ENCODE measurements at places on chromosomes 1 and 21.
A peak's percentile ranks its signal among the peaks of the same experiment; 100 is the strongest.

- DNase-seq: no peak
Measured at GRCh38 chr1:118494998-118495397, 310.0 kb upstream of the SPAG17 start.

GRCh38 chr1:155250633-155251449 lies 4.4 kb downstream of the ENTREP3 start:
- peak; percentile 95 for DNase-seq

DNA sequence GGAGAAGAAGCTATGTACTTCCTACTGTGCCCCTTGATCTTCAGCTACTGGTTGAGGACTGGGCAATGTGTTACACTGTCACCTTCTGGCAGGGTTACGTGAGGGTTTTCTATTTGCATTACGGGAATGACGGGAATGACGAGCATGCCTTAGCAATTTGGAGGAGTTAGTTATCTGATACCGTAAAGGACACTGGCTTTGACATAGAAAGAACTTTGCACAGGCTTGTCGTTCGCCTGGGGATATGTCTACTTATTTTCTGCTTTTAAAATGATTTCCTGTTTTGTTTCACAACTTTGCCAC lies 19.8 kb upstream of the ACBD6 start:
- DNase-seq: no peak

DNA sequence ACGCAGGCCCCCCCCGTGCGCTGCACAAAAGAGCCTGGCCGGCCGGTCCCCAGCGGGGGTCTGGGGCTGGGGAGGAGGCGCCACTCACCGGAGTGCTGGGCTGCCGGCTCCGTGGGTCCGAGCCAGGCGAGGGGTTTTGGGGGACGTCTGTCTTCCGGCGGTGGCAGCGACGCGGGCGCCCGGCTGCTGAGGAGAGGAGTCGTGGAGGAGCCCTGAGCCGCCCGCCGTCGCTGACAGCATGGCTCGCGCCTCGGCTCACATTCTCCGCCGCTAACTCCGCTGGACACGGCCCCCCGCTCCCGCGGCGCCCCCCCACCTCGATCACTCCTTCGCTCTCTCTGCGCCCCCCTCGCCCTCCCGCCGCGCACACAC lies 649 bp downstream of the AHDC1 start:
- no peak for DNase-seq

DNA sequence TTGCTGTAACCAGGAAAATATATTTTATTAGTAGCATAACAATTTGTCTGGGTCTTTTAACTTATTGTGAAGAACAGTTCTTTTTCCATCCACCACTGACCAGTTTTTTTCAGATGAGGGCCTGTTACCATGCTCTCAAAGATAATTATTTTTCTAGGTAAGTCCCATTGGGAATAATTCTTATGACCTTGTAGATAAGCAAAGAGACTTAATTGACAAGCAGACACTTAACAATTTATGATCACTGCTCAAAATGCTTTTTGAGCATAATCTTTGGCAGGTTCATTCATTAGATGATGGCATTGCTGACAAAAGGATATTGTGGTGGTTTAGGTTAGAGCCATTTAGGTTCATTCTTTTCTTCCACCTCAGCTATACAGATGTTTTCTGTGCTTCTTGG lies 6.6 kb downstream of the SNX27 start:
- DNase-seq: no peak

GRCh38 chr1:196723325-196724185 lies 51.1 kb upstream of the CFHR3 start:
- no peak for DNase-seq

DNA sequence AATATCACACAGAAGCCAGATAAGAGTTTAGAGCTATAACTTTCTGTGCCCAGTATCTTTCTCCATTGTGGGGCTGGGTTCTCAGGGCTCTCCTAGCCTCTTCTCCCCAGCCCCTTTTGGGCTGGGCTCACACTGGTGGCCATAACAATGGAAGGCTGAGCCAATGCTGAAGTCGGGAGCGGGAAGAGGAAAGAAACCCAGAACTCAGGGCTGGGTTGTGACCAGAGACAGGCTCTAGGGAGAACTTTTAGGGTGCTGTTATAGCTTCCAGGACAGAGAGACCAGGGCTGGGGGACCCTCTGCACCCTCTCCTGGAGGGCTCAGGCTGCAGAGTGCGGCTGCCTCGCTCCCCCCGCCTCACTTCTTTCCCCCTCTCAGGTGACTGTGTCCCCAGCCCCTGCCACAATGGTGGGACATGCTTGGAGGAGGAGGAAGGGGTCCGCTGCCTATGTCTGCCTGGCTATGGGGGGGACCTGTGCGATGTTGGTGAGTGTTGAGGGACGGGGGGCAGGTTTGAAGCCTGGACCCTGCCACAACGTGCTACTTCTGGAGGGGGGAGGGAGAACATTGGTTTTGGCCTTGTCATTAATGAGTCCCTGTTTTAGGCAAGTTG lies 14.1 kb downstream of the BCAN start:
- no peak for DNase-seq

- DNase-seq: no peak
Measured at GRCh38 chr1:236808005-236808404, 12.9 kb downstream of the MTR start.

Measured in stimulated activated CD8-positive, alpha-beta memory T cell treated with anti-CD3 and anti-CD28 coated beads, Interleukin-4, amount 100 ng/mL, for 1 hour (primary cell).